ENCODE measurements at places on chromosomes 2 and 18.

DNA sequence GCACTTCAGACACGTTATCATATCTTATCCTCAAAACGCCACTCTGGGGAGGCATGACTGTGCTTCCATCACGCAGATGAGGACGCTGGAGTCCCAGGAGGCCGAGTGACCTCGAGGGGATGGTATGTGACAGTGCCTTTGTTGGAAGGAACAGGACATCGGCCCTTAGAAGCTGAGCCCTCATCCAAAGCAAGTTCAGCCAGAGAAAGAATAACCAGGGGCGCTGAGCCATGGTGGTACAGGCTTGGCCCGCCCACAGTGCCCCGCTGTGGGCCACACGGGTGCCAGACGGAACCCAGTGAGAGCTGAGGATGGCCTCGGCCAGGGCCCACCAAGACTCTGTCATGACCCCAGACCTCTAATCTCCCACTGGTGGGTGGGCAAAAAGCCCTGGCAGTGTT is 31.3 kb downstream of the HS1BP3 start:
- DNase-seq: no peak

GRCh38 chr2:197805715-197806633 is 1.6 kb downstream of the PLCL1 start:
- DNase-seq: no peak

GRCh38 chr2:204317640-204318039 is 227.6 kb upstream of the PARD3B start:
- no peak for DNase-seq

DNA sequence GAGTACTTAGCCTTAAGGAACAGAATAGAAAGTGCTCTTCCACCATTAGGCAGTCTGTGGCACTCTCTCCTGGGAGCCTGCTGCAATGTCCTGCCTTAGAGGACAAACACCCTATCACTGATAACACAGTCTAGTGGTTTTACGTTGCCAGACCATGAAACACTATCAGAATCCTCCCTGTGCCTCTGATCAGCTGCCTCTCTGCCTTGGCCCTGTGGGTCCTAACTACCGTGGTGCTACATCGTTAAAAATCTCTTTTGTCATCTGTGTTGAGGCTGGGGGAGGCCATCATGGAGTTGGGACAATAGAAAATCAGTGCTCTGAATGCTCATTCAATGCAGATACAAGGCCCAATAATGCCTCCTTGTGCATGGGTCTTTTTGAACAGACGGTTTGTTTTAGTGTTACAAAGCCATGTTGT is 11.9 kb upstream of the APCDD1 start:
- DNase-seq: no peak

DNA sequence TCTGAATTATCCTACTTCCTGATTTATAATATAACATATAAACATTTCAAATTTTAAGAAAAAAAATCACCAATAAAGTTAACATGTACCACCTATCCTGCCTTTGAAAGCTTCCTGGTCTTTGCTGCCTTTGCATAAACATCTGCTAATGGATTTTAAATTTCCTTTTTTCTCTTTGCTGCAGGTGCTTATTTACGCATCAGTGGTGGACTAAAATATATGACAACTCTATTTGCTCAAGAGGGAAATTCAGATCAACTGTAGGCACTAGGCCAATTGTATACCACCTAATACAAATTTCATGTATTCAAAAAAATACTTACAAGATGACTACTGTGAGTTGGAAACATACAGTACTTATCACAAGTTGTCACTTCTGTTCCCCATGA is 57.2 kb downstream of the RAD51AP2 start:
- no peak for DNase-seq

GRCh38 chr2:142822190-142822589 is 55.3 kb upstream of the KYNU start:
- no peak for DNase-seq

DNA sequence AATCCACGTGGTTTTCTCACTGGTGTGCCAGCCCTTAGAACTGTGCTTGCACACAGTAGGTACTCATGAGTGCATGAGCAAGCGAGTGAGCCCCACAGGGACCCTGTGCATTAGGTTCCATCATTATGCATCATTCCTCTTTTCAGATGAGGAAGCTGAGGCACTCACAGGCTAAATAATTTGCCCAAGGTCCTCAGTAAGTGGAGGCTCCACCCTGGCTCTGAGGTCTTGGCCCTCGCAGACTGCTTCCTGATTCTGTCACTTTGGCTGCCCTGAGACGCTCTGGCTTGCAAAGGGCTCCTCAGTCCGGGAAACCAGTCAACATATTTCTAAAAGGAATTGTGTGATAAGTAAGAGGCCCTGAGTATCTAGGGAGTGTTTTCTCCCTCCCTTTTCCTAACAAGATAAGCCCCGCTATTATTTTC is 71.7 kb downstream of the IL1R2 start:
- no peak for DNase-seq

DNA sequence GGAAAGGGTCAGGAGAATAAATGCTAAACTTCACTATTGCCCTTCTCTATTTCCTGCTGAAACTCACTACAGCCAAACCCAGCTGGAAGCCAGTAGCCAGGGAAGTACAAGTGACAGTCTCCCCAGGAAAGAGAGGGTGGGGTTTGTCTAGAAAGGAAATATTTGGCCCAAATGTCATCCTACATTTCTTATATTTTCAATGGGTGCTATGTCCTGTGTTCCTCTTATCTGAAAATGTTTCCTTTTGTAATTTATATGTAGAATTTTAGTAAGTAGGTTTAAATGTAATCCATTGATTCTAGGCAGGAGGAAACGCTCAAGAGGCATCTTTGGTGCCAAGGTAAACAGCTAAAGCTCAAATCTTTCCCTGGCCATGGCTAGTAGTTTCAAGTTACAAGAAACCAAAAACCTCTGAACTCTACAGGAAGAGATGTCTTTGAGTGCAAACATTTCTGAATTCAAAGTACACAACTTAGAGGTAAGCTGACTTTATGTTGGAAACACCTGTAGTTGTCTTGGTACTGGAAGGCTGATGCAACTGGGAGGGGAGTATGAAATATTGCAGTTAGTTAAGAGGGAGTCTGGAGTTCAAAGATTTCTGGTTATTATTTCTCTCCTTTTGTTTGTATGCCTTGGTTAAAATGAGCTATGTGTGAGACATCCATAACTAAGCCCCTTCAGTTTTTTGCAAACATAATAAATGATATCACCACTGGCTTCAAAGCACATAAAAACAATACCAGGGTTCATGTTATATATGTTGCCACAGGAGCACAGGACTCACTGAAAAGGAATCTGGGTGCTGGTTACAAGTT is 356.1 kb upstream of the ZC3H15 start:
- peak; percentile 50 for DNase-seq

DNA sequence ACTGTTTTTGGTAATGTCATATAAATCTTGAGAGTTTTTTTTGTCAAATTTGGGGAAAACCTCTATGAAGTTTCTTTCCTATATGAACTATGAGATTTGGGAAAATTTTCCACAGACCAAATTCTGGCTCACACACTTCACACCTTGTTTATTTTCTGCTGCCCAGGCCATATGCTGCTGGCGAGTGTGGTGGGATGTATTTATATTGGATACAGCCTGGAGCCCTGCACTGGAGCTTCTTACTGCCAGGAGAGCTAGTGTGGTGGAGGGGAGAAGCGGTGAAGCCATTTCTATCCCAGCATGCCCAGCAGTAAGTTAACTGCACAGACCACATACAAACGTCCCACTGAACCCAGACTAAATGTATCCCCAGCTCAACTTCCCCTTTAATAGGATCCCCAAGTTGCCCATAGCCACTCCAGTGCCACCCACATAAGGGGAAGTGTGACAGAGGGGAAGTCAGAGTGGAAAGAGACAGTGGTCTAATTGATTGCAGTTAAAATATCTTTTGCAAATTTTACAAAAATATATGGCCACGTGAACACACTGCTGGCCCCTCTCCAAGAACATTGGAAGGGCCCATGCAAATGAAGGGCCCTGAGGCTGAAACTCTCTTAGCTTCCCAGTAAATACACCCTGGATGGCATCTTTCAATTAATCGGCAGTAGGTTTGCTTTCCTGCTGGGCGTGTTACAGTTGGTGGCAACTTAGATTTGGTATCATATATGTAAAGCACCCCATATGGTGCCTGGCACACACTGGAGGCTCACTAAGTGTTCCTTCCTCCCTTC is 146.6 kb upstream of the ITGA6 start:
- no peak for DNase-seq

DNA sequence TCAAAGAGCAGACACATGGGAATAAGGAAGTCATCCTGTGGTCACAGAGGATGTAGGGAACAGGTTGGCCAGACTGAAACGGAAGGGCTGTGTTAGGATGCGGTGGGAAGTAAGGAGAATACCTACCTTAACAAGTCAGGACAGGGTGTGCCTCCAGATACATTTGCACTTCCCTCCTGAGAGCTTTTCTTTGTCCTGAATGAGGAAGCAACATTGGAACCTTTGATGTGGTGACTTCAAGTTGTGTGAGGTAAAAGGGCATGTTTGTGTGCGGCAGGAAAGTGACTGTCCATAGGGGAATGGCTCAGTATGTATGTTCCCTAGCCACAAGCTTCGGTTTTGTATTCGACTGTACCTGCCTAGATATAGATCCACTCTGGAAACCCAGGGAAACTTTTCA is 24.9 kb upstream of the LRRTM1 start:
- no peak for DNase-seq

DNA sequence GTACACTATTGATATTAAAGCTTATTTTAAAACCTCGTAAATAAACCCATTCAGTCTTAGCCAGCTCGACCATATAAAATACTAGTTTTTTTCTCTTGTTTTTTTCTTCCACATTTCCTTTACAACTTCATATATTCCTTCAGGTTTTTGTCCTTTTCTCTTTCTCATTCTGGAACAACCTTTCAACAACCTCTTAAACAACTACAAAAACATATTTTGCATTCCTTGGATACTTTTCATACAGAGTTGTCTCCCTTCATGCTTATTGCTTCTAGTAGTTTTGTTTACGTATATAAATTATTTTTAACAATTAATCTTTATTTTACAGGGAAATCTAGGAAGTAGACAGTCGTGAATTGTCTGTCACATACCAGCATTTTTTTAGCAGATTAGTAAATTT is 41.2 kb downstream of the COMMD1 start:
- no peak for DNase-seq

DNA sequence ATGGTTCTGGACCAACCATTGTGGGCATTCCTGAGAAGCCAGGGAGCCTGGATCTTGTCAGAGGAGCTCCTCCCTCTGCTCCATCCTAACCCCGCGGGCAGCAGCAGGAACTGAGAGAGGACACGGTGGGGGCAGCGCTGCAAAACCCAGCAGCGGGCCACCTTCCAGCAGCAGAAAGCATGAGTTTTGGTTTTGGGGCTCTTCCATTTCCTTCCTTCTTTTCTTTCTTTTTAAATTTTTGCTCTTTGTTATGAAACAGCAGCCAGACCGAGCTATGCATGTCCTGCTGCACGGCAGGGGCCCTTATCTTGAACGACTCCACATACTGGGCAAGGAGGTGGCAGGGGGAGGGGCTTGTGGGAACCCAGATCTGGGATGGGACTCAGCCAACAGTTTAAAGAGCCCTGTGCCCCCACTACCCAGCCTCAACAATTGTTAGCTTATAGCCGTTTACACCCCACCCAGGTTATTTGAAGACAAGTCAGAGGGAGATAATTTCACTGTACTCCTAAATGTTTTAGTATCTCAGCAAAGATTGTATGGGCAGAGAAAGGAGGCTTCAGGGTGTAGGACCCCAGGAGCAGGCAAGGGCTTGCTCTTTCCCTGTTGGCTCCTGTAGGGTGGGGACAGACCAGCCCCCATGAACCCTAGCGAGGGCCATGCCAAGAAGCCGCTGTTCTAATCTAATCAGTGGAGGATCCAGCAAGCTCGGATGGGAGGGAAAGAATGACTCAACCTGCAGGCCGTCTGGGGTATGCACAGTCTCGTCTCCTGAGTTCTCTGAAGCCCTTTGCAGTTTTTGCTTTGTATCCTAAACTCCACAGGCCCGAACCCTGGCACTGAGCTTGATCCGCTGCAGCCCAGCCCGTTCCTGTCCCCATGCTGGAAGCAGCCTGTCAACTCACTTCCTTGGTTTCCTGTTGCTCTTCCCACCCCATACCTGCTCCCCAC is 75.3 kb downstream of the LRRFIP1 start:
- DNase-seq: no peak

DNA sequence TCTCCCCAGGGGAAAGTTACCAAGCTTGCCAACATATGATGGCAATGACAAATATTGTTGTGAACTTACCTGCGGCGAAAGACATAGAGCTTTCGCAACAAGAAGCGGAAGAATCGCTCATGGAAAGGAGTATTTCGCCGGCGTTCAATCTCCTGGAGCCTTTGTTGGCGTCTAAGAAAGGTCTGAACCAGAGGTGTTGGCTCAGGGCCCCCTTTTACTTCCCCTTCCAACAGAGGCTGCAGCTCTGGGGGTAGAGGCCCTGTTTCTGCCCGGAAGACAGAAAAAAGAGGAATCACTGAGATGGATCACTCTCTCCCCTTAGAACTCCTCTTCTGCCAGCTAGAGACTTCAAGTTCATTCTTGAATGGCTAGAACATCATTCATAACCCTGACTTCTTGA is 10.8 kb downstream of the GGCX start:
- DNase-seq: no peak

DNA sequence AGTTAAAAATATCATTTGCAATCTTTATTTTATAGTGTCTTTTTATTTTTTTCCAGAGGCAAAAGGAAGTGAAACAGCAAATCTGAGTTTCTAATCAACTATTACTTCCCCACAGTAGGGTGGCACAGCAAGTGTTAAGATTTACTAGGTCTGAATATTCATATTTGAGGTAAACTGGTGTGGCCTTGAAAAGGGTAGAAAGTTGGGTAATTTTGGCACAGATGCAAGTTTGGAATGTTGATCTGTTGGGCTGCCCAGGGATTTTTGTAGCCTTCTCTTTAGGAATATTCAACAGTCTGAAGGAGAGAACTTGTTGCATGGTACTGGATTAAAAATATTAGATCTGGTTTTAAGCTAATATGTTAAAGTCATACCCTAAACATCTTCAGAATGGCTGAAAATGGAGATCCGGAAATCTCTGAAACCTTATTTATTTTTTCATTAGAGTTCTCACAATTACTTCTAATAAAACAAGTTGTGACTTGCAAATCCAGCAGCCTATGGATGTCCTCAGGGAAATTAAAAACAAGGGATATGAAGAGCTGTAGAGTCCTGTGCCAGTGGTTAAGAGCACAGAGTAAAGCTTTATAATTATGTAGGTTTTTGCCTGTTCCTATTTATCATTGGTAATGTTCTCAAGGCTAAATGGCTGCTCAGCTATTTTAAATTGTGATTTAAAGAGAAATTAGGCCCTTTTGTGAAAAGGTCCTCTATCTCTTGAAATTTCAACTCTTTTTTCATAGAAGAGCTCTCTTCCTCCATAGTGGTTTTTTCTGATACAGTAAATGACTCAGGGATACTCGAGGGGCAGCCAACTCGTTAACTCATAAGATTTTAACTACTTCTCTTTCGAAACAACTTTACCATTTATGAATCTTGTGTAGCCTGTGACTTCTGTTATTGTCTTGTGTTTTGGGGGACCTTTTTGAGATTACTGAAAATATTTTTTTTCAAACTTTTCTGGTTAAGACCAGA is 11.0 kb downstream of the TANK start:
- no peak for DNase-seq

- DNase-seq: peak; percentile 96
Observed at GRCh38 chr18:48293954-48294898, 115.0 kb downstream of the ZBTB7C start.

GRCh38 chr2:217058791-217059755 is 199.2 kb upstream of the TNP1 start:
- DNase-seq: no peak
